ENCODE measurements at places on chromosomes 11 and 22. TPM values are rescaled to one million over a fixed set of nuclear protein-coding genes. Genes with fewer than 3 reads are reported as not detected.

TIGD3 gene
- 0.19 TPM for total RNA-seq

GPHA2 gene
- not detected for total RNA-seq

TSSK2 gene
- not detected for total RNA-seq

SLC25A45 gene
- total RNA-seq = 11.3 TPM

DNA sequence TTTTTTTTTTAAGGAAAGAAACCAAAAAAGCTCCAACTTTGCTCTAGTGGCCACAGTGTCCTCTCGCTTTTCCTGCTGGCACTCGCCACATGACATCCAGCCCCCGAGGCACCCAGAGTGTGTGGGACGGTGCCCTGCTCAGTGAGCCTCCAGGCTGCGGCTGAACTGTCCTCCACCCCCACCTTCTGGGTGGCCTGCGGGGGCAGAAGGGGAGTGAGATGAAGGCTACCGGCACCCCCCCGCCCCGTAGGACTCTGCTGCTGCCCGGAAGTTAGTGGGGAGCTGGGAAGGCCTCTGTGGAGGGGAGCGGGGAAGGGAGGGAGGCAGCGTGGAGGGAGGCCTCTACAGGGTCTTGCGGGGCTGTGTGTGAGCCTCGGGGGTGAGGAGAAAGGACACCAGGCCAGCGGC lies 264.4 kb downstream of the CTTN start:
- DNase-seq = no peak

- no peak for DNase-seq
These were observed 54.6 kb downstream of the PLEKHA7 start for GRCh38 chr11:16959602-16960001.

DNA sequence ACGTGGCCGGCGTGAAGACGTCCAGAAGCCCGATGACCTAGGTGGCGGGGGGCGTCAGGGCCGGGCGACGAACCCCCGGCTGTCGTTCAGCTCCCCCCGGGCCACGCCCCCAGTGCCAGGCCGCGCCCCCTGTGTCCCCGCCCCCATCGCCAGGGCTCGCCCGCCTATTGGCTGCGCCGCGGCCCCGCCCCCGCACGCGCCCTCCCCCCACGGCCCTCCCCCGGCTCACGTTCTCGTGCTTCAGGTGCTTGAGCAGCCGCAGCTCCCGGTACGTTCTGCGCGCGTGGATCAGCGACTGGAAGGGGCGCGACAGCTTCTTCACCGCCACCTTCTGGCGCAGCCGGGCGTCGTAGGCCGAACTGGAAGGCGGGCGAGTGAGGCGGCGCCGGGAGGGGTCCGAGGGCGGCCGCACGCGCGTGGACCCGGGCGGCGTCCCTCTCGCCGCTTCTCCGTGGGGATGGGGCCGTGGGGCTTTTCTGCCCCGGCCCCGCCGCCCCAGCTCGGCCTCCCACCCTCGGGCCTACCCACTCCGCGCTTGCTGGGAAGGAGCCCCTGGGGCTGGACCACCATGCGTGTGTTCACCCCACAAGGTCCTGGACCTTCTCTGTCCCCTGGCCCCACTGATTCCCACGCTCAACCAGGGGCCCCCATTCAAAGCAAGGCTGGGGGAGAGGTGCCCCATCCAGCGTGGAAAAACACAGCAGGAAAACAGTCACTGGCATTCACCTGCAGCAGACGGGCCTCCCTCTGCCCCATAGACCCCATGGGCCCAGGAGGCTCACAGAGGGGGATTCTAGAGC lies 2.4 kb downstream of the MAPK11 start:
- DNase-seq = no peak

DNA sequence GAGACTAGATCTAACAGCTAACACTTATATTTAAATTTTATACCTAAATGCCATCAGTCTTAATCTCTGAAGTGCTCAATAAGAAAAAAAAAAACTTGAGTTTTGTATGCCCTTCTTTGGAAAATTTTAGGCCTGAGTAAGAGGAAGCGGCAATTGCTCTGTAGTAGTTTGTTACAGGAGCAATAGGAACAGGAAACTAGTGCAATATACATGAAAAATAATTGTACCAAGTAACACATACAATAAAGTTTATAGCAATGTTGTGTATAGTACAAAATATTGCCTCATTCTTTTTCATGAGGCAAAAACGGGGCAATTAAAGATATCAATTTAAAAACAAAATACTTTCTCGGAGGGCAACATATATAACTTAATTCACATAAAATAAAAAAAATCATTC lies 19.7 kb downstream of the OR5AK2 start:
- DNase-seq = no peak

GRCh38 chr22:49255741-49256318 lies 571.8 kb downstream of the BRD1 start:
- no peak for DNase-seq

DNA sequence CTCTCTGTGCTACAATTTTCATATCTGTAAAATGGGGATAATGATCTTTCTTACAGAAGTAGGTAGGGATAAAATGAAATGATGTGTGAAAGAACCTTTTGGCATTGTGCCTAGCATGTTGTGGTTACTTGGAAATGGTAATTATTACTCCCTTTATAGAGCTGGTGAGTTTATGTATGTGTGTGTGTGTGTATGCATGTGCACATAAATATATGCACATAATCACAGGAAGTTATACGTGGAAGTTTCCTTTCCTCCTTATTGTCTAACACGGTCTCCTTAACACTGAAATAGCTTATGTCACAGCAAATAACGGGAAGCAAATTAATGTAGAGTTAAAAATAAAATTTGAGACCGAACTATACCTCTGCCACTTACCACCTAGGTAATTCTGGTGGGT lies 163.7 kb upstream of the ZBED5 start:
- no peak for DNase-seq

DNA sequence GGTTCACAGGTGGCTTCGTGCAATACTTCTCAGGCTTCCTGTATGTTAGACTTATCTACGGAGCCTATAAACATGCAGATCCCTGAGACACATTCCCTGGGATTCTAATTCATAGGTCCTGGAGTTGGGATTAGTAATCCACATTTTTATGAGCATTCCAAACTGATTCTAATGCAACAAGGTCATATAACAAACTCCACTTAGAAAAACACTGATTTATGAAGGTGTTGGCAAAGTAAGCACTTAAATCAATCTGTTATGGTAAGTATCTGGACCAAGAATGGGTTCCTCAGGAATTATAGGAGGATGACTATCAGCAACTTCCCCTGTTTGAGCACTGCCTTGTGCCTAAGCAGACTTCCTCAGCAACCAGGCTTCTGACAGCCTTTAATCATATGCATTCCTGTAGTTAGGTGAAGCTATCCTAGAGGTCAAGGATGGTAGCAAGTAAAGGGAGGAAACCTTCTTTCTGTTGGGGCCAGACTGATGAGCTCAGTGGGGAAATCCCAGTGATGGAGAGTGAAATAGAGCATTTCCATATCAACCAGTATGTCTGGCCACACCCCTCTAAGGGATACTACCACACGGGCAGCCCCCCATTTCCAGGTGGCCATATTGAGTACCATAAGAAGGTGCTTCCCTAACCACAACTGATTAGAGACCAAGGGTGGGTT lies 89.6 kb downstream of the RASSF10 start:
- DNase-seq = peak; percentile 55

GRCh38 chr11:93193731-93194130 lies 4.1 kb downstream of the SLC36A4 start:
- no peak for DNase-seq

- DNase-seq = no peak
These were observed 13.0 kb upstream of the UBASH3B start for GRCh38 chr11:122642472-122642922.

GRCh38 chr22:32211011-32211410 lies 6.1 kb upstream of the RFPL2 start:
- peak; percentile 24 for DNase-seq

- no peak for DNase-seq
These were observed 11.8 kb upstream of the DSCAML1 start for GRCh38 chr11:117808784-117809183.

Data from esophagus muscularis mucosa (tissue), 4 donors.